ENCODE measurements at places on chromosomes 3 and 15. TPM values are rescaled to one million over a fixed set of nuclear protein-coding genes. Genes with fewer than 3 reads are reported as not detected.

- DNase-seq: no peak
Measured at GRCh38 chr15:66729331-66729951, 27.4 kb downstream of the SMAD6 start.

DNA sequence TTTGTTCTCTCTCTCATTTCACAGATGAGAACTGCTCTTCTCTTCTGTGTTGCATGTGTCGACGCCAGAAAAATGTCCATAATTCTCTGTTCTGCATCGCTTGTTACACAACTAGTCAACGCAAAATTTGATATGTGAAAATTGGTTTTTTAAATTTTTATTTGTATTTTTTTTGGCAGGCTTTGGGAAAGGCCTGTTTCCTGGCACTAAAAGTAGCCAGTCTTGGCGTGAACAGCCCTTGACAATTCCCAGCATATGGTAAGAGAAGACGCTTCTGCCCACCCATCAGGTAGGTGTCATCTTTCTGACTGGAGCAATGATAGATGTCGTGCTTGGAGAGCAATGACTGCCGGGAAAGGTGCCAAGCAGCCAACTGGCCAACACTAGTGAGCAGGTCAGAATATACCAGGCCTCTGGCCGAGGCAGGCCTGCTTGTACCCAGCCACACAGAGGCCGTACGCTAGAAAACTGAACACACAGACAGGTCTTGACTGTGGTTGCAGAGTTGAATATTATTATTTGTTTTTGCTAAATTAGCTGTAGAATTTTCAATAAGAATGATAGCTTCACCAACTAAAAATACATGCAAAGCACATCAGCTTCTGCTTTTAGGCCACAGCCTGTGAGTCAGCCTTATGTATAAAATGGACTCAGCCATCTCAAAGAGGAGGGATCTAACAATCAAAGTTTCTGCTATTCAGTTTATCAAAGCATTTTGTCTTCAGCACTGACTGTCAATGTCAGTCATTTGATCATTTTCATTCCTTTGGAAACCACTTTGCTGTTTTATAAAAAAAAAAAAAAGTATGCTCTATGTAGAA is 837.5 kb downstream of the MCTP2 start:
- DNase-seq: no peak

- DNase-seq: no peak
Measured at GRCh38 chr3:64055076-64055475, 31.8 kb upstream of the PSMD6 start.

- DNase-seq: no peak
Measured at GRCh38 chr15:76191539-76192244, 119.6 kb downstream of the ETFA start.

The LZTFL1 gene
- 17.0 TPM for total RNA-seq

The GOLGA8G gene
- total RNA-seq: not detected

The RBMS3 gene
- 24.0 TPM for total RNA-seq

The CKMT1B gene
- total RNA-seq: not detected

The HEXA gene
- 171 TPM for total RNA-seq

The SNTN gene
- not detected for total RNA-seq

The ROPN1 gene
- not detected for total RNA-seq

DNA sequence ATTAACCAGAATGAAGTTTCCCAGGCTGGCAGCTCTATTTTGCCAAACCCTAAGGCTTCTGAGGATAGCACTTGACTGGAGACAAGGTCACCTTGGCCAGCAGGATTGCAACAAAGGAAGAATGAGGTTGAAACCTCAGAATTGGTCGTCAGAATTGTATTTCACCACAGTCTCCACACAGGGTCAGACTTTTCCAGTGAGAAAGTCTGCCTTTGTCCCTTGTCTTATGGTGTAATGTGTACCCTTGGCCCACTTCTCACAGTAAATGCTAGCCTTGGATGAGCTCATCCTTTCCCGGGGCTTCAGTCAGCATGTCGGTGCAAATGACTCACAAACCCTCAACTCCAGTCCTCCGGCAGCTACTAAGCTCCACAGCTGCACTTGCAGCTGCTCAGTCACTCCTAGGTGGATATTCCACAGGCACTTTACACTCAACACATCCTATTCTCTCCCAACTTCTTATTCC is 19.7 kb downstream of the SSR3 start:
- peak; percentile 92 for DNase-seq

DNA sequence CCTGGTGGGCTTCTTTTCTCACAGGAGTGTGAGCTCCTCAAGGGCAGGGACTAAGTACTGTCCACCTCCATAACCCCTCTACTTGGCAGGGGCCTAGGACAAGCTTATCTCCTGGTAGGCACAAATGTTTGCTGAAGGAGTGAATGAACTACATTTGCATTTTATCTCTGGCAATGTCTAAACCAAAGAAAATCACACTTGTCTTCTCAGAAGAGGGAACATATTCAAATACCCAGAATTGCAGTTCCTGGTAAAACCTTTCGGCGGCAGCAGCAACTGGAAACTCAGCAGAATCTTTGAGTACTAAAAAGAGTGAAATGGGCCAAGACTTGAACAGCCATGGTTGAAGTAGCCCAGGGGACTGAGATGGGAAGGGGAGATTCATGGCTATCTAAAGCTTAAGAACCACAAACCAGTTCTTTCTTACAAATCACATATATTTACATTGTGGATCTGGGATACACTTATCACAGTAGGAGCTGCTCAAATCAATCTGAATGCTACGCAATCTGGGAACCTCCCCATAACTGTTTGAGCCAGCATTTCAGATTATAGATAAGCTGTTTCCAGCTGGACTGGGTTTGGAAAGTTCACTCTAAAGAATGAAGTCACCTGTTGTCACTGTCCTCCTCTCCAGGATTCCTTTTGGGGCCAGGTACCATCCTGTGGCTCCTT is 18.7 kb upstream of the PTPN9 start:
- DNase-seq: no peak

The NPAP1 gene
- not detected for total RNA-seq

The CAMKV gene
- not detected for total RNA-seq

- DNase-seq: no peak
Measured at GRCh38 chr15:92033723-92034122, 180.2 kb downstream of the SLCO3A1 start.

The SLC6A11 gene
- total RNA-seq: not detected

DNA sequence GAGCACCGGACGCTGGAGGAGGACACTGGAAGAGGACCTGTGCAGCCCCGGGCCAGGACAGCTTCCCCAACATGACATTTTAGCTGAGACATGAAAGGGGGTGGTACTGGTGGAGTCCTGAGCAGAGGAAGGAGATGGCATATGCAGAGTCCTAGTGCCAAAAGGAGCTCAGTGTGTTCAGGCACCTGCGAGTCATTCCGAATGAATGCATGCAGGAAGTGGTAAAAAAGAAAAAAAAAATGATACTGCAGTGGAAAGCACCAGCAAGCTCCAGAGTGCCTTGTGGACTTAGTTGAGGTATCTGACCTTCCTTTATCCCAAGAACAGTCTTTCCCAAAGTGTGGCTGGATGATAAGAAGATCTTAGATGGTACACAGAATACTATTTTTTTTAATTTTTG is 6.6 kb upstream of the ZNF148 start:
- DNase-seq: no peak

The CLDN18 gene
- total RNA-seq: not detected

DNA sequence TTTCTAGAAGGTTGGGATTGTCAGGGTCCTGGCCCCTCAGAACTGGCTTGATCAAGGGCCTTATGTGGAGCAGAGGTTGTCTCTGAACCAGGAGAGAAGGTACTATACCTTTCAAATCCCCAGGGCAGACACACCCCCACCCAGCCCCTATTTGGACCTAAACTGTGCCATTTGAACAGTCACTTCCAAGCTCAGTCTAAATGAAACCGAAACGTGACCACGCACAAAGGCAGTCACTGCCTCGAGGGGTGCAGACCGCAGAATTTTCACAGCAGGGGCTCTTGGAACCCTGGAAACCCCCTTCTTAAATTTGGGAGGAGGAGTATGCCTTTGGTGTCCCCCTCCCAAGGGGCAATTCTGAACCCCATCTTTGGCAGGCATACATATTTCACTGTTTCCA is 53.7 kb downstream of the GRIP2 start:
- no peak for DNase-seq

The FBXO40 gene
- total RNA-seq: not detected

GRCh38 chr3:126908752-126909275 is 74.1 kb upstream of the PLXNA1 start:
- no peak for DNase-seq

- no peak for DNase-seq
Measured at GRCh38 chr3:100396967-100397366, 3.9 kb downstream of the TOMM70 start.

The GOLGA6L4 gene
- total RNA-seq: 3.4 TPM

The TRPM1 gene
- total RNA-seq: not detected

GRCh38 chr15:64263567-64263966 is 92.4 kb downstream of the CSNK1G1 start:
- no peak for DNase-seq

The ADAMTSL3 gene
- total RNA-seq: 1.2 TPM

The SNX22 gene
- not detected for total RNA-seq

The SNRPN gene
- total RNA-seq: 86.8 TPM
